ENCODE measurements at places on chromosomes 4 and X.

DNA sequence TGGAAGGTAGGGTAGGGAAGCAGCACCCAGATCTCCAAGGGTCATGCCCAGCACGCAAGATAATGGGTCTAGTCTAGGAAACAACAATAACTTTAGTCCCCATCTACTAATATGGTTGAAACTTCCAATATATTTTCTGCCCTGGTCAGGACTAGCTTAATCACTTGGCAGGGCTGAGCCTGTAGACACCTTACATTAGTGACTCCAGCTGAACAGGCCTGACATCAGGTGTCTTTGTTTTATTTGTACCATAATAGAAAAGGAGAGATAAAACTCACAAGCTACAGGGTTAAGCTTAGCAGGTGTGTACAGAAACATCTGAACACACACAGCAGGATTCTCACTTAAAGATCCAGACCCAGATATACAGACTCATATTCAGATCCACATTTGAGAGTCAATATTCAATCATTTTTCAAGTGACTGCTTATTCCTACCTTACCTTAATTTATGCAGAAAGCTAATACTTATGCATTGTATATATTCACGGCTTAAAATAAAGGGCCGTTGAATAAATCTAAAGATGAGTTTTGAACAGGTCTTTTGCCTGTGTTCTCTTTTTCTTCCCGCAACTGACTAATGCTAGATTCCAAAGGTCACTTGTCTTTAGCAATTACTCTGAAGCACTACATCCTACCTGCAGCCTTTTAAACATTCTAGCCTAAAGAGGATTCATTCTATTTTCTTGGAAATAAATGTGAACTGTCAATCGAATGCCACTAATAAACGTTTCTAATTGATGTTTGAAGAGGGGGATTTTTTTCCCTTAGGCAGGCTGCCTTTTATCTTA is 745.3 kb downstream of the RPA4 start:
- no peak for DNase-seq

GRCh38 chrX:104659005-104659744 is 93.2 kb downstream of the IL1RAPL2 start:
- DNase-seq, result no peak

GRCh38 chr4:7798178-7798995 is 141.3 kb downstream of the AFAP1 start:
- no peak for DNase-seq

DNA sequence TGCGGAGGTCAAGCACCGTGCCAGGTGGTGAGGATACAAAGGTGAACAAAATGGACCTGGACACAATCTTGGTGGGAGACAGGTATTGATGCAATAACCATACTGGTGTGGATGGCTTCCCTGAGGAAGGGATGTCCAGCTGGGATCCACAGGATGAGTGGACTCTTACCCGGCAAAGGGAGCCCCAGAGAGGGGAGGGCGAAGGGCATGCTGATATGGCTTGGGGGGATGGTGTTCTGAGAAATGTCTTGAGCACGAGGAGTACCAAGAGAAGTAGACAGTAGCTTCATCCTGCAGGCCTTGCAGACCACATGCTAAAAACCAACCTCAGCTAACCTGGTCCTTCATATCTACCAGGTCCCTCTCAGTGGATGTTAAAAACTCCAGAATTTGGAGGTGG is 220.8 kb downstream of the NWD2 start:
- no peak for DNase-seq

- no peak for DNase-seq
Observed at GRCh38 chrX:136386173-136386572, 85.4 kb downstream of the ADGRG4 start.

DNA sequence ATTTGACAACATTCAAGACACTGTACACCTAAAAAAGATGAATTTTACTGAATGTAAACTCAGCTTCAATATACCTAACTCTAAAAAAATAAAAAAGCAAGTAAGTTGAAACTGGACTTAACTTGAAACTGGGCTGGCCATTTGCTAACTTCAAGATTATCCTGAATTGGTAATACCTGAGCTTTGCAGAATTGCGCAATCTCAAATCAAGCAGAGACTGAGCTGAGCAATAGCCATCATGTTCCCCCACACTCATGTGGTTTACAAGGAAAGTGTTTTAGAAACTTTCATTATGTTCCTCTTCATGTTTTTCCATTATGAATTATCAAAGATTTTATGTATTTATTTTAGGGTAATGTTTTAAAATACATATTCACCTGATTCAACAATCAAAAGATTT is 38.7 kb downstream of the ANXA5 start:
- DNase-seq, result no peak

- DNase-seq, result no peak
Observed at GRCh38 chr4:87053176-87053658, 118.4 kb downstream of the AFF1 start.

DNA sequence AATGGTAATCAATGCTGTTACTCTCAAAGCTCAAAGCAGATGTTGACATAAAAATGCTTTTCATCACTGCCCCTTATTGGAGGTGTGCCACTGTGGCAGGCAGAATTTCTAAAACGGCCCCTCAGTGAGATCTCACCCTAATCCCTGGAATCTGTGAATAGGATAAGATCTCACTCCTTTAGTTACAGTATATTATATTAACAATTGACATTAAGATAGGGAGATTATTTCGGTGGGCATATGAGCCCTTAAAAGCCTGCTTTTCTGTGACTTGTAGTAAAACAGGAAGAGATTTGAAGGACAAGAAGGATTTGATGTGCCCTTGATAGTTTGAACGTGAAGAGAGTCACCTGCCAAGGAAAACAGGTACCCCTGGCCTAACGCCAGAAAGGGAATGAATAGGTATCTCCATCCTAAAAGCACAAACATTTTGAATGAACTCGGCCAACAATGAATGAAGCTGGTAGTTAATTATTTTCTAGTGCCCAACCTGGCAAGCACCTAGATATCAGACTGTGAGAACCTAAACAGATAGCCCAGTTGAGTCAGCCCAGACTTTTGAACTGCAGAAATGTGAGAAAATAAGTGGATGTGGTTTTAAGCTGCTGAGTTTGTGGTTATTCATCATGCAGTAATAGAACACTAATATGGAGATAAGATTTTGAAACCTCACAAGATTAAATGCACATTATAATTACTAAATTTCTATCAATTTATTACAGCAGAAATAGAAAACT is 881.6 kb downstream of the PCDH18 start:
- DNase-seq, result no peak

GRCh38 chrX:55486736-55487135 is 2.9 kb downstream of the USP51 start:
- no peak for DNase-seq

DNA sequence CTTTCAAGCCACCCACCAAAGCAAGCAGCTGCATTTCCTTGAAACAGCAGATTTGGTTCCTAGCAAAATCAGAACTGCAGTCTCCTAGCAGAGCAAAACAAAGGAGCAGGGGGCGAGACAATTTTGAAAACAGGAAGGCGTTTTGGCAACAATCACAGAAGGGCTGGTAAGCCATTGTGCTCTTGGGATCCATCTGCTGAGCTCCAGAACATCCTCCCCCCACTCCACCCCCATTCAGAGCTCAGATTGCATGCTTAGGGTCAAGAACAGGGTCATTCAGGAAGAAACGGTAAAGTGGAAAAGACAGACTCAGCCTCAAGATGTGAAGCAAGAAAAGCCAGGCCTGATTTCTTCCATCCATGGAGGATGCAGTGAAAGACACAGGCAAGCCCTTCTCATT is 7.6 kb upstream of the PCDH19 start:
- DNase-seq, result no peak

DNA sequence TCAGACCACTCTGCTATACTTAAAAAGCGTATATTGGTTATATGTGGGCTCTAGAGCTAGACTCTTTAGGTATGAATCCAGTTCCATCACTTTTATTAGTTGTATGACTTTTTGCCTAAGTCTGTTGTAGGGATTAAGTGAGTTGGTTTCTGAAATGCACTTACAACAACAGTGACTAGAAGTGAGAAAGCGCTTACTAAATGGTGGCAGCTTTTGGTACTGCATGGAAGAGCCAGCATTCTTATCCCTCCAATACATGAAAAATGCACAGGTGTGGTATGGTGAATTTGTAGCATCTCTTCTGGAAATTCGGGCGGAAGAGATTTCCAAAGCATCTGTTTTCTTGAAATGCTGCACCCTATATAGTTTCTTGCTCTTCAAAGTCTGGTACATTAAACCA is 117.1 kb downstream of the SPANXA1 start:
- no peak for DNase-seq

DNA sequence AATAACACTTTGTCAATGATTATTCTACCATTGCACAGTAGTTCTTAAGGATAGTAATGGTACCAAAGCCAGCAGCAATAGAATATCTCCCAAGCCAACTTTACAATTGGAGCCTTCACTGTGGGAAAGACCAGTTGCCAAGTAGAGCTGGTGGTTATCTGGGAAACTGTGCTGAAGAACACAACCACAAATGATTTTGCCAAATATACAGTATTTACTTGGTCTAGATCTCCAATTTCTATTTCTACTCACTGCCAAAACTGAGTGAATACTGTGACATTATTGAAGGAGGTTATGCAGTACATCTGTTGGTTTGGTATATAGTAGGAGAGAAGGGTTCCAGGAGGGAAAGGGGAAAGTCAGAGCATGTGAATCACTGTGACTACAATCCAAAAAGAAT is 3.8 kb downstream of the TET2 start:
- DNase-seq, result no peak

- DNase-seq, result no peak
Observed at GRCh38 chrX:23633834-23634580, 33.3 kb upstream of the PRDX4 start.
